ENCODE measurements at places on chromosomes 16 and 17. TPM values are rescaled to one million over a fixed set of nuclear protein-coding genes. Genes with fewer than 3 reads are reported as not detected.

- DNase-seq: no peak
These were observed 392.4 kb upstream of the GOT2 start for GRCh38 chr16:59126486-59126885.

- peak; percentile 86 for DNase-seq
These were observed 29.3 kb downstream of the MXRA7 start for GRCh38 chr17:76681222-76682137.

- peak; percentile 31 for DNase-seq
These were observed 76.0 kb downstream of the ABCC1 start for GRCh38 chr16:16025214-16025968.

GRCh38 chr17:3533752-3534151 is 23.9 kb downstream of the TRPV3 start:
- DNase-seq: no peak

DNA sequence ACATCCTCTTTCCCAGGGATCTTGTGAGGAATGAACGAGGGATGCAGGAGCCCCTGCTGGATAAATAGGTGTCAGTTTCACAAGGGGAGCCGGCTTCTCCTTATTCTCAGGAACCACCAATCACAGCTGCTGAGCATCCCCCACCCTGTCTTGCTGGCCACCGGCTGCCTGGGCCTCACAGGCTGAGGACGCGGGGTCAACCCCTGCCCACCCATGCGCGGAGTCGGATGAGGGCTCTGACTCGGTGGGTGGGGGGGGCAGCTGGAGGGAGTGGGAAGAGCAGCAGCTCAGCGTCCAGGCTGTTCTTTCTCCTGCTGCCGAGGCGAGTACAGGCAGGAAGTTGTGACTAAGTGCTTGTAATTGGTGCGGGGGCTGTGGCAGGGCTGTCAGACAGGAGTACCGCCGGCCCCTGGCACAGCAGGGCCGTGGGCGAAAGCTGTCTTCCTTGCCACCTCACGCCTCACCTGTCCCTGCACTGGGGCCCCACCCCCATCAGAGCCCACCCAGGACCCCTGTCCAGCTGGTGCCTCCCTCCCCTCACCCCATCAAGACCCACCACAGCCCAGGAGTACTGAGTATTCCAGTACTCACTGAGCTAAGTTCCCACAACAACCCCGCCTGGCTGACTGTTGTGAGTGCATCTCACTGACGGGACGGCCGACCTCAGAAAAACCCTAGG is 11.0 kb upstream of the DPEP1 start:
- peak; percentile 58 for DNase-seq

- DNase-seq: no peak
These were observed 44.6 kb downstream of the SOX8 start for GRCh38 chr16:1026057-1026783.

DNA sequence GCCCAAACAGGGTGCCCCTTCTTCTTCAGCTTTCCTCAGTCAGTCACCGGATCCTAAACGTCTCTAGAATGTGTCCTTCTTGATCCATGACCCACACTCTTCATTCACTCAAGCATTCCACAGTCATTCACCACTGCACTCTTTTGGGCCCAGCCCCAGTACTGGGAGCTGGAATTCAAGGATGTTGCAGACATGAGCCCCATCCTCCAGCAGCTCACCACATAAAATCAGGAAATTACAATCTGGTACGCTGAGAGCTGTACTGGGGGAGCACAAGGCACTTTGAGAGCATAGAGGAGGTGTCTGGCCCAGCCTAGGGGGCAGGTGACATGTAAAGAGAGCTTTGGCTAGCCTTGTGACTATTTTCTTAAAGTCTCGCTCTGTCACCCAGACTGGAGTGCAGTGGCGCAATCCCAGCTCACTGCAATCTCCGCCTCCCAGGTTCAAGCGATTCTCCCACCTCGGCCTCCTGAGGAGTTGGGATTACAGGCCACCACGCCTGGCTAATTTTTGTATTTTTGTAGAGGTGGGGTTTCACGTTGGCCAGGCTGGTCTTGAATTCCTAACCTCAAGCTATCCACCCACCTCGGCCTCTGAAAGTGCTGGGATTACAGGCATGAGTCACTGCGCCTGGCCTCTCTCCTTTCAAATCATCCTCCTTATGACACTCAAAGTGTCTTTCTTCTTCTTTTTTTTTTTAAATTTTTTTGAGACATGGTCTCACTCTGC is 18.7 kb downstream of the CES4A start:
- no peak for DNase-seq

DNA sequence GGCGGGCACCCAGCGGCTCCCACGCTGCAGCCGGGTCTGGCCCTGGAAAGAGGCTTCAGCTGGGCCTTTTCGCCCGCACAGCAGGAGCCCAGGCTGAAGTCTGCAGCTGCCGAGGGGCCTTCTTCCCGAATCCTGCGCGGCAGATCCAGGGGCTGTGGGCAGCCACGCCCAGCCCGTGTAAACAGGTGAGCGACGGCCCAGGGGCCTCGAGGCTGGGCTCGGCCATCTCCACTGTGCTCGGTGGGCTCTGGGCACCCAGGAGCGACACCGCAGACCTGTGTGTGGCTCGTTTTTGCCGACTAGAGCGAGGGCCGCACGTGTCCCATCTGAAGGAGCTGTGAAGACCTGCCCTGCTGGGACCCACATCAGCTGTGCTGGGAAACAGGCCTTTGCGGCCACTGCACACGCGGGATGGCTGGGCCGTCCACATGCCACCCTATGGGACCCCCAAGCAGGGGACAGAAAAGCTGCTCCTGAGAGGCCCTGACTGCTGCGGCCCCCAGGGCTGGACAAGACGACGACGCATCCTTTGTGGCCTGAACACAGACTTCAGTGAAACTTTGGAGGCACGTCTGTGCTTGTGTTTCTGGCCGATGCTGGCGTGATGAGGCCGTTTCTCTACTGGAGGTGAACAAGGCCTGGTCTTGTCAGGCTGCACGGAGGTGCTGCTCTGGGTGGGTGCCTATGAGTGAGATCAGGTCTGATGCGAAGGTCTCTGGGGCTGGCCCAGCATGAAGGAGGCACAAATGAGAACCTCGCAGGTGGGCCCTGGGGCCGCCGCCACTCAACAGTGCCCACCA is 5.2 kb upstream of the APRT start:
- no peak for DNase-seq

DNA sequence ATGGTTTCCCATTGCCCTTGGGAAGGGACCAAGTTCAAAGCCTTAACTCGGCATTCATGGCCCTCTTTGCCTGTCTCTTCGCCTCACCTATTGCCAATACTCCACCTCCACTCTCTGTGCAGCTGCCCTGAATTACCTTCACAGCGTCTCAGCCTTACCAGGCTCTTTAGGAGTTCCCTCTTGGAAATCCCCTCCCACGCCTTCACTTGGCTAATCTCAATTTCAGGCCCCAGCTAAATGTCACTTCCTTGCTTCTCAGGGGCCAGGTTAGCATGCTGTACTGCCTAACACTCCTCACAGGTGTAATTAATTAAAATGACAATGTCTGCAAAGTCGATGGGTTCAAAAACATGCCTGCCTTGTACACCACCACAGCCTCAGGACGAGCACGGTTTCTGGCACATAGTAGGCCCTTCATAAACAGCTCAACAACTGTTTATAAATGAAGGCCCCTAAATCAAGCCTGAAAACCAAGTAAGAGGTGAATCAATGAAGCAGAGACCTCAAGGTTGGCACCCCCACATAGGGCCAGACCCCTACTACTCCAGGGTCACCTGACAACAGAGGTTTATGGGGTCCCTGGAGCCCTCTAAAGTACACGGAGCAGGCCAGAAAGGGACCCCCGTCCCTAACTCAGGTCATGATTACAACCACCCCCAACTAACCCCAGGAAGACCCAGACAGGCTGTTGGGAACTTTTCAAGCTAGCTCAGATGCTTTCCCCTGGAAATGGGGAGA is 11.2 kb upstream of the EEF2K start:
- no peak for DNase-seq

GRCh38 chr17:81608605-81609004 is 28.3 kb downstream of the NPLOC4 start:
- no peak for DNase-seq

- peak; percentile 98 for DNase-seq
These were observed at the start of gene PARD6A for GRCh38 chr16:67660564-67661028. TSS of gene PARD6A (plus strand) at chr16:67660960. CDS start at chr16:67661039, 79 bp downstream.

- DNase-seq: no peak
These were observed 19.5 kb downstream of the GP2 start for GRCh38 chr16:20307791-20308190.

- no peak for DNase-seq
These were observed 479.3 kb upstream of the ZFHX3 start for GRCh38 chr16:73527187-73527586.

- DNase-seq: peak; percentile 46
These were observed 47.6 kb downstream of the HSD17B2 start for GRCh38 chr16:82082543-82083244.

DNA sequence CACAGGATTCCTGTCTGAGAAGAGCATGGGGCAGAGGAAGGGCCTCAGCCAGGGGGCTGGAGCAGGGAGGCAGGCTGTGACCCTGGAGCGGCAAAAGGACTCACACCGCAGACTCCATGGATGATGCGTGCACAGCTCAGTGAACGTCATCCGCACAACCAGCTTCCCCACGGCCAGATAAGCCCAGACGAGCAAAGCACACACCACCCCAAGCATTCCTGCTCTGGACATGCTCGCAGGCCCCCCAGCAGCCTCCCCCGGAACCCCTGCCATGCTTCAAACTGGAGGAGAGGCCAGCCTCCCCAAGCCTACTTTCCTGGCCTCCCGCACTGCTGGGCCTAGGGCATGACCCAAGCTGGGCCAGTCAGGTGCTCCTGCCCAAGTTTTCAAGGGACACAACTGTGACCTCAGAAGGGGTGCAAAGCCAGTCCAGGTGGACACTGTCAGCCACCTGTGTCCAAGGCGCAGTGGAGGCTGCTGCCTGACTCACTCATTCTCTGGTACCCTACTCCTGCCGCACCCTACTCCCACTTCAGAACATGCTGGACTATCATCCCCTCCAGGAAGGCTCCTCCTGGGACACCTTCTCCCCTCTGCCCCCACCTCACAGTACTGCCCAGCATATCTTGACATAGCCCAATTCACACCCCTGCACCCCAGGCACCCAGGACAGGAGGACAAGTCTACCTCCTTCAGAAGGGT is 4.8 kb downstream of the BCAR1 start:
- no peak for DNase-seq

GRCh38 chr17:41211845-41212466 is 14.5 kb upstream of the KRTAP9-2 start:
- no peak for DNase-seq

- no peak for DNase-seq
These were observed 1.1 kb downstream of the DHRS11 start for GRCh38 chr17:36592716-36593321.

- no peak for DNase-seq
These were observed 32.4 kb downstream of the ANKFN1 start for GRCh38 chr17:56185491-56186221.

DNA sequence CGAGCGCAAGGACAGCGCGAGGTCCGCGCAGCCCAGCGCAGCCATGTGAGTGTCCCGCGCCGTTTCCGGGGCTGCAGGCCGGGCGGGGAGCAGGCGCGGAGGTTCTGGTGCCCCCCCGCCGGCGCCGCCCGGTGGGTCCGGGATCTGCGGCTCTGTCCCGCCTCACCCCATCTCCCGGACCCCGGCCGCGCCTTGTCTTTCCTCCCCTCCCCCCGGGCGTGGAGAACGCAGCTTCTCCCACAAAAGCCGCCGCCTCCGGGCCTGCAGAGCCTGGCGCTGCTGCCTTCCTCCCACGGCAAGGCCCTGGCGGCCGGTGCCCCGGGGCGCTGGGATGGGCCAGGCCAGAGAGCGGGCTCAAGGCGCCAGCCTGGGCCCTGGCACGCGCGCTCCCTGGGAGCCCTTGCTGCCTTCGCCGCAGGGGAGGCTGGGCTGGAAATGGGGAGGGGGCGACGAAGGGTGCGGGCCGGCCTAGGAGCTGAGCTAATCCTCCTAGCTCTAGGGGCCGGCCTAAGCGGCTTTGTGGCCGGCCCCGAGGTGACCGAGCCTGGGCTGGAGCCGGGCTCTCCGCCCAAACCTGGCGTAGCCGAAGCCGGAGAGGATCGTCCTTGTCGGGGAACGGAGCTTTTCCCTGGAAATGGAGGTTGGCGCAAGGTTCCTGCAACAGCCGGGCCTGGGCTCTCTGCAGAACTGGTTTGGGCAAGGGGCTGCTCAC is 397 bp downstream of the RIPOR1 start:
- no peak for DNase-seq

DNA sequence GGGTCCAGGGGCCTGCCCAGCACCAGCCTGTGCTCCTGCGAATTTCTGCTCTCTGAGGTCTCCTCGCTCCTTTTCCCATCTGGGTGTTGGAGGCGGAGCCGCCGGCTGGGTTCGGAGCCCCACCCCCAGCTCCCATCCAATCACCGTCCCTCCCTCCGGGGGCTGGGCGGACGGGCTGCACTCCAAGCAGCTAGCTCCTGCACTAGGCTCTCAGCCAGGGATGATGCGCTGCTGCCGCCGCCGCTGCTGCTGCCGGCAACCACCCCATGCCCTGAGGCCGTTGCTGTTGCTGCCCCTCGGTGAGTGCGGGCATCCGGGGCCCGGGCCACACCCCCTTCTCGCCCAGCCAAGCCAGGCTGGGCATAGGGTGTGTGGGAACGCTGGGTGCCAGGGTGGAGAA is at the start of gene NRN1L:
NRN1L (plus strand) TSS at position 202 of the 400 bp plus-strand sequence; CDS start at position 221, 19 bp downstream.
- no peak for DNase-seq

DNA sequence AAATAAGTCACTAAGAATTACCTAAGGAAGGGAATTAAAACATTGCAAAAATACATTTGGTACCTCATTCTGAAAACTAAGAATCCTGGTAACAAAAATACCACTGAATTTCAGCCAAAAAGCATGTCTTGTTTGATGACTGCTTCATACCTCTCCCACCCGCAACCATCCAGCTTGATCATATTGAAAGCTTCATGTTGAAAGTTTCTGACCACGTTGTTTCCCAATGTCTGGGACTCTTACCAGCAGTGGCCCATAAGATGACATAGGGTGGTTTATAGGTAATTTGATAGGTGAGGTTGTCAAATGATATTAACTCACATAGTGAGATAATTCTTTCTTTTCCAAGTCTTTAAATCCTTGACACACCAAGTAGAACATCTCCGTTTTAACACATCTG is 139.3 kb downstream of the CDH11 start:
- DNase-seq: no peak

- no peak for DNase-seq
These were observed 7.4 kb upstream of the HDAC5 start for GRCh38 chr17:44130693-44131349.

DNA sequence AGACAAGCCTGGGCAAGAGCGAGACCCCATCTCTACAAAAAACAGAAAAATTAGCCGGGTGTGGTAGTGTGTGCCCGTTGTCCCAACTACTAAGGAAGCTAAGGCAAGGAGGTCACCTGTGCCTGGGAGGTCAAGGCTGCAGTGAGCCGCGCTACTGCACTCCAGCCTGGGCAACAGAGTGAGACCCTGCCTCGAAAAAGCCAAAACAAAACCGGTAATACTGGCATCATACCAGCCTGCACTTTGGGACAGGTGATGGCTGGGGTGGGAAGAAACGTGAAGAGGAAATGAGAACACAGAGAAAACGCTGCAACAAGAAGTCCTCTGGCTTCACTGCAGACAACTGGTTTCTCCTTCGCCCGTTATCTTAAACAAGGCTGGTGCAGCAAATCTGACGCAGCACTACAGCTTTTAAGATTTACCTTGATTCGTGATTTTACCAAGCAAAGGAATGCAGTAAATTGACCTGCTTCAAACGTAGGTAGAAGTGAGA is 725 bp upstream of the CASC3 start:
- DNase-seq: no peak

CCL3 gene
- total RNA-seq: 5.1 TPM

DDX52 gene
- 28.2 TPM for total RNA-seq

MYH1 gene
- total RNA-seq: not detected

SSTR5 gene
- total RNA-seq: not detected

SEZ6 gene
- not detected for total RNA-seq

CBLN1 gene
- not detected for total RNA-seq

PYDC1 gene
- not detected for total RNA-seq

GLTPD2 gene
- not detected for total RNA-seq

OSGIN1 gene
- 0.24 TPM for total RNA-seq

CACNG5 gene
- total RNA-seq: not detected

C17orf78 gene
- total RNA-seq: not detected

CCDC200 gene
- not detected for total RNA-seq

HS3ST3B1 gene
- 9.9 TPM for total RNA-seq

All from activated CD8-positive, alpha-beta T cell treated with anti-CD3 and anti-CD28 coated beads, Interleukin-2, amount 10 ng/mL, durations not matched to agents 7 days and 5 days (primary cell).